ENCODE measurements at places on chromosomes 1 and 21.

DNA sequence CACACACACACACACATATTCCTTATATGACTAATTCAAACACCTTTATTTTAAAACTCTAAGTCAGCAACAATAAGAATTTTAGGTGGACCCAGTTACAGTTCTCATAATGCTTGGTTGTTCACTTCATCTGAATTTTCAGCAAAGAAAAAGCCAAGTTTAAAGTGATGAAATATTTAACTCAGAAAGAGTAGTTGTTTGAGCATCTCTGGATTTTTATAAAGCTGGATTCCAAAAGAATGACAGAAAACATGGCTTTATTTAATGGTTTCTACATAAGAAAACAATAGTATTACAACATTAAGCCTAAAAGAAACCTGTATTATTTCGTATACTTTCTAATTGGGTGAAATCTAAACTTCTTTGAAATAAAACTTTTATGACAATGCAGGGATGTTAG, 54.2 kb upstream of the ADAMTS5 start:
- no peaks in the 10 kb centered on the region for H3K36me3 ChIP-seq
- no peak overlapping the region for H3K27ac ChIP-seq
- H3K4me3 ChIP-seq = no peak overlapping the region

DNA sequence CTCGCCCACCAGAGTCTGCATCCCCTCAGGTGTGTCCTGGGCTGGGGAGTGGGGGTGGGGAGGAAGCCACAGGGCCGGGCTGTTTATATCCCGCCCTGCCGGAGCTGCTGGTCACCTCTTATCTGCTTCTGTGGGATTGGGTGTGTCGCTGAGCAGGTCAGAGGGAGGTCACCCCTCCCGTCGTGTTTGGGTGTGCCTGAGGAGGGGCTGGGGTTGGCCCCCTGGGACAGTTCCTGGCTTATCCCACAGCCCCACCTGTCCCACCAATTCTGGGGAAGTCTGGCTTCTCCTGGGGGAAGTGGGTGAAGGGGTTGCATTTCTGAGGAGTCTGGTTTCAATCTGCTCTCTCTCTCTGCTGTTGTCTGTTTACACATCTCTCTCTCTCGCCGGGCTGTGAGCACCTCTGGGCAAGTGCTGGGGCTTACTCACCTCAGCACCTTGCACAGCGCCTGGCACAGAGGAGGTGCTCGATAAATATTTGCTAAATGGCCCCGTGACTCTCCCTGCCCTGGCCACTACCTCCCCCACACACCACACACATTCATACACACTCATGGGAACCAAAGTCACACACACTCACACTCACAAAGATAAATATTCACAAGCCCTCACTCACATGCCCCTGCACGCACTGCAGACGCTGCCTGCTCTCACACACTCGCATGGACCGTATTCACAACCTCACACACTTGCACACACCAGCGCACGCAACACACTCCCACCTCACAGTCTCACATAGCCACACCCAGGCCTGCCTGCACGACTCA, 8.3 kb downstream of the ELF3 start:
- H3K27ac ChIP-seq = no peak overlapping the region
- no peaks in the 10 kb centered on the region for H3K36me3 ChIP-seq
- H3K4me3 ChIP-seq = no peak overlapping the region
- DNase-seq = no peak

- no peaks in the 10 kb centered on the region for H3K4me1 ChIP-seq
- no peak overlapping the region for H3K4me3 ChIP-seq
- no peaks in the 10 kb centered on the region for H3K27me3 ChIP-seq
- H3K36me3 ChIP-seq = no peaks in the 10 kb centered on the region
- DNase-seq = no peak
Observed at GRCh38 chr1:208206092-208206698, 38.0 kb downstream of the PLXNA2 start.

- no peak for DNase-seq
- H3K36me3 ChIP-seq = no peaks in the 10 kb centered on the region
- no peak overlapping the region for H3K4me3 ChIP-seq
- no peaks in the 10 kb centered on the region for H3K4me1 ChIP-seq
- H3K27me3 ChIP-seq = no peaks in the 10 kb centered on the region
Observed at GRCh38 chr1:59871746-59872145, 54.8 kb downstream of the CYP2J2 start.

DNA sequence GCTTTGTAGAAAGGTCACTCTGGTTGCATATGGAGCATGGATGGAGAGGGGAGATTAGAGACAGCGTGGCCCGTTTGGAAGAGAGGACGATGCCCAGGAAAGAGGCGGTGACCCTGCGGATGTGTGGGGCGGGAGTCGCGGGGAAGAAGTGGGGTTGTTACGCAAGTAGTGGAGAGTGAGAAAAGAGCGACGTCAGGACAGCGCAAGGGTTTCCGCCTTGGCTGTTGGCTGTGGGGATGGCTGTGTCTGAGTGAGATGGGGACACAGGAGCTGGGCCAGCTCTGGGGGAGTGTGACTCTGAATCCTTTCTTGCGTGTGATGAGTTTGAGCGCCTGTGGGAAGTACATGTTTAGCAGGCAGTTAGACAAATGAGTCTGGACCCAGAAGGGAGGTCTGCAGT, 3.8 kb downstream of the B4GALT2 start:
- H3K36me3 ChIP-seq = peaks cover 4% of the 10 kb centered on the region
- H3K27ac ChIP-seq = no peak overlapping the region
- H3K27me3 ChIP-seq = no peaks in the 10 kb centered on the region

Measured in GM12878 (cell line).